Central memory CD8-positive, alpha-beta T cell (primary cell): ENCODE measurements at places on chromosomes 1 and 21.

GRCh38 chr21:15006594-15007230, 58.1 kb downstream of the NRIP1 start:
- DNase-seq = no peak

DNA sequence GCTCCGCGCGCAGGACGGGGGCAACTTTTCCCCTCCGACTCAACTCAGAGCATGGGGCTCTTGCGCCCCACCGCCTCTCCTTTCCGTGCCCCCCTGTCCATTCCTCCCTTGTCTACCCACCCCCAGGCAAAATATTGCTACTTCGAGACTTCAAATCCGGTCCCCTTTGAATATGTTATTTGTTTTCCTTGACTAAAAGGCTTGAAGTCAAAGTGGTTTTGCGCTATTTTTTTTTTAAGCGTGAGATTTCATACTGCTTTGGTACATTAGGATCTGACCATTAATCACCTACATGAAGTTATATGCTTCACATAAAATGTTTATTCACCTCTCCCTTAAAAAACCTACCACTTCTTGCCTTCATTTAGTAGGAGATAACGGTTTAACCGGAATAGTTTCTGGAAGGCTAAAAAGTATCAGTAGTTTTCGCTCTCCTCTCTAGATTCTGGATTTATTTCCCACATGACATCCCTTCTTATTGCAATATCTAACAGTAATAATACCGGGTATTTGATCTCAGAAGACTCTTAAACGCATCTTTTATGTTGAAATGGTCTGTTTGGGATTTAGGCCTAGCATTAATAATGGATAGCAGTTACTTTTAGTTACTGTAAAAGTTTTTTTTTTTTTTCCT, 1.6 kb downstream of the NFIA start:
- no peak for DNase-seq

- DNase-seq = no peak
These were observed 85.2 kb upstream of the TMPRSS2 start for GRCh38 chr21:41593051-41593759.

DNA sequence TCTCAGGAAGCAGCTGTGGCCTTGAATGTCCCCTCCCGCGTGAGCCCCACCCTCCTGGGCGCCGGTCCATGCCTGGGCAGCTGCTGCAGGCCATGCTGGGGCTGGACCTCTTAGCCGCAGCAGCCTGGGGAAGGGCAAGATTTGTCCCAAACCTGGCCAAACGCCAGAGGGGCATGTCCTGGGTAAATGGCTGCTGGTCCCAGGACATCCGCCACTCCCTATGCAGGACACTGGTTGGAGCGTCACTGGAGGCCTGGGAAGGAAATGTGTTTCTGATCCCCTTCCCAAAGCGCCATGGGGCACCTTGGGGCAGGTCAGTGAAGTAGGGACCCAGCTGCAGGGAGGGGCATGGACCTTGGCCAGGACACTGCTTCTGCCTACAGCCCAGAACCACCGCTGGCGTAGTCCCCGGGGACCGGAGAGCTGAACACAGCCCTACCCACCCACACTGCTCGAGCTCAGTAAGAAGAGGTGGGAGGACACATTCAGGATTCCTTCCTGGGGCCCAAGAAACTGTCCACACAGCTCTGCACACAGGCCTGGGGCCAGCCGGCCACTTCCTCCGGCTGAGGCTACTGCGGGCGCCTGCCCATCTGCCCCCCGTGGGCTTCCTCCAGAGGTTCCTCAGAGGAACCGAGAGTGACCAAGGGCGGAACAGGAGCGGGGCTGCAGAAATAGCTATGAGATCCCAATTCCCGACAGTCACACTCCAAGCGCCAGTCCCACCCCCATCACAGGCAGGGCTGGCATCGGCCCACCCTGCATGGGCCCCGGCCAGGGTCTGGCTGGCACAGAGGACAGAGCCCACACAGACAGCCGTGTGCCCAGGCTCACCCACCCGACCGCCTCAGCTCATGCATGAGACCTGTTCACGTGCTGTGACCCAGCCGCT, 10.8 kb upstream of the PLEKHG5 start:
- no peak for DNase-seq

DNA sequence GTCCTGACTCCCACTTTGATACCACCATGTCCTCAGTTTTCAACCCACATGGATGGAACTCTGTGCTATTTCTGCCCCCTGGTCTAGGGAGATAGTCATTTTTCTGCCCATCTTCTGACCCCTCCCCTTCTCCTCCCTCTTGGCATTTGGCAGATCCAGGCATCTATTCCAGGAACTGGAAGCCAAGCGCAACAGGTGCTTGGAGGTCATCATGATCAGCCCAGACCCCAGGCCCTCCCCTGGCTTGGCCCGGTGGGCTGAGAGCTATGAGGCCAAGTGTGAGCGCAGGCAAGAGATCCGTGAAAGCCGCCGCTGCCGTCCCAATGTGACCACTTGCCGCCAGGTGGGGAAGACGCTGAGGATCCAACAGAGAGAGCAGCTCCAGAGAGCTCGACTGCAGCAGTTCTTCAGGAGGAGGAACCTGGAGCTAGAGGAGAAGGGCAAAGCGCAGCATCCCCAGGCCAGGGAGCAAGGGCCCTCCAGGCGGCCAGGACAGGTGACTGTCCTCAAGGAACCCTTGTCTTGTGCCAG, 4.0 kb downstream of the TRAF3IP3 start:
- DNase-seq = no peak

DNA sequence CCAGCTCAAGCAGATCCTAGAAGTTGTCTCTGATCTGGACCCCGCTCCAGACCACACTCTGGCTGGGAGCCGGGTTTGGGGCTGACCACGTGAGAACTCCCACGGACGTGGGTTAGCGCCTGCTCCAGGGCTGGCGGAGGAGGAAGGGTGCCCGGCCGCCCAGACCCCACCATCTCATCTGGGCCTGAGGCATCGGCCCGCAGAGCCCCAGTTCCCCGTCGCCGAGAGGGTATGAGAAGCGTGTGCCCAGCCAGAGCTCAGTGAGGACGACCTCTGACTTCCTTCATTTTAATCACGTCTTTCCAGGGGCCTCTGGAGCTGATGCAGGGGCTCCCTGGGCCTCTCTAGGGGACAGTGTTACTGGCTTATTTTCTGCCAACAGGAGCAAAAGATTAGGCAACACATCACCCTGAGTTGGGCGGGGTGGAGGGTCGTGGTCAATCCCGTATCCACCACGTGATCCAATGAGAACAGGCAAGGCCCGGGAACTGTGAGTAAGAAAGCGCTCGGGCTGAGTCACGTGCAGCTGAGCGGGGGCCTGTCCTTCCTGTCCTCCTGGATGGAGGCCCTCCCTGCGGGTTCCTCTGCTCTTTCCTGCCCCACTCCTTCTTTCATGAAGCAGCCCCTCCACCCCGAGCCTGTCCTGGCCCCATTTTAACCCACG, 81.1 kb downstream of the SIK1 start:
- no peak for DNase-seq
